Mesenteric fat pad (tissue), 1 donor: ENCODE measurements at places on chromosomes 3 and 15.

- DNase-seq: no peak
Observed at GRCh38 chr15:99906793-99907192, 173.6 kb upstream of the LYSMD4 start.

DNA sequence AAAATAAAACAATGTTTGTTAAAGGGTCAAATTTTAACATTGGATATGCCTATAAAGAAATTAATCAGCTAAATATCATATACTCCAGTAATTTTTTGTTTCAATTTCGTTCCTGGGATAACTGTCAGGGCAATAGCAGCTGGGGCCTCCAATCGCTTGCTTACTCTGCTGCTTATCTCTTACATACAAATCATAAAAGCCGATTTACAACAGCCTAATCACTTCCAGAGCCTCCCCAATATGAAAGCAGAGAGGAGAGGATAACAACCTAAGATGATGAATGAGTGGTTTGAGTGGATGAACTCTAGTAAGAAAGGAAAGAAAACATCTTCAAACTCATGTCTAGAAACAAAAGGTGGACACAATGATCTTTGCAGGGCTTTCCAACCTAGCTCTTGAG is 80.7 kb upstream of the PSMD6 start:
- DNase-seq: no peak

- DNase-seq: no peak
Observed at GRCh38 chr3:34947834-34948233, 691.5 kb upstream of the ARPP21 start.

DNA sequence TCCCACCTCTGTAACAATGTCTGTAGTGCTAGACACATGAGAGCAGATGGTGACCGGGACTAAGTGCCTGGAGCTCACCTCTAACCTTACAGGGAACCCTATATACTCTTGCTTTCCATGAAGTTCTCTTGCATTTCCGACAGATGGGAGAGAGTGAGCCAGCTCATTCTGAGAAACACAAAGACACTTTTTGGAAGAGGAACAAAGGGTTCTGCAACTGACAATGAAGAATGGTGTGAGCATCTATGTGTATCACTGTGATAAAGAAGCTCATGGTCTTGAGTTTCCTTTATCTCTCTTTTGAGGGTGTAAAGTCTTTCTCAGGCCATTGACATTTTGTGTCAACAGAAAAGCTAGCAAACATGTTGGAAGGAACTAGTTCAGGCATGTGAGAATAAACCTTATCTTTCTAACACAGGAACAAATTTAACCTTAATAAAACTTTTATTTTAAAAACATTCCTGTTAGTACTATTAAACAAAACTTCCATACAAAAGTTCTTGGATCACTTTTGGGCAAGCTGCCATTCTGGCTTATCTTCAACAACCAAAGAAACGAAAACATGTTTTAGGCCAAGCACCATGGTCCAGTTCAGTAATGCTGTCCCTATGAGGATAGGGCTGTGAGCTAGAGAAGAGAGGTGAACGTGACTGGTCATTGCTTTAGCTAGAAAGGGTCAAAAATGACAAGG is 142.7 kb downstream of the THRB start:
- no peak for DNase-seq

DNA sequence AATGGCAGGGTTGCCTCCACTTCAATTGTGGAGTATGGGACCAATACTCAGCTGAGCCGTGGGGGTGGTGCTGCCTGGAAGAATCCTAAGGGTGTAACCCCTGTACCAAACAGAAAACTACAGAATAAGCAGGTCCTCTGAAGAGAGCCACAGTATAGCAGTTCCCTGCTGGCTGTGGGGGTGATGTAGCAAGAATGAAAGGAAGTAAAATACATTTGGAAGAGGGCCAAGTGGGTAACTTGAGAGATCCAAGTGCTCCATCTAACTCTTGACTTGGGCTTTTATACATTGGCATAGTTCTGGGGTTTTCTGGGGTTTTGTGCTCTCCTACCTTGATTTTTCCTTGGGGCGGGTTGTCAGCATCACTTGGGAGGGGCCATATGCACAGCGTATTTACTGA is 341.4 kb downstream of the OTOL1 start:
- DNase-seq: no peak

DNA sequence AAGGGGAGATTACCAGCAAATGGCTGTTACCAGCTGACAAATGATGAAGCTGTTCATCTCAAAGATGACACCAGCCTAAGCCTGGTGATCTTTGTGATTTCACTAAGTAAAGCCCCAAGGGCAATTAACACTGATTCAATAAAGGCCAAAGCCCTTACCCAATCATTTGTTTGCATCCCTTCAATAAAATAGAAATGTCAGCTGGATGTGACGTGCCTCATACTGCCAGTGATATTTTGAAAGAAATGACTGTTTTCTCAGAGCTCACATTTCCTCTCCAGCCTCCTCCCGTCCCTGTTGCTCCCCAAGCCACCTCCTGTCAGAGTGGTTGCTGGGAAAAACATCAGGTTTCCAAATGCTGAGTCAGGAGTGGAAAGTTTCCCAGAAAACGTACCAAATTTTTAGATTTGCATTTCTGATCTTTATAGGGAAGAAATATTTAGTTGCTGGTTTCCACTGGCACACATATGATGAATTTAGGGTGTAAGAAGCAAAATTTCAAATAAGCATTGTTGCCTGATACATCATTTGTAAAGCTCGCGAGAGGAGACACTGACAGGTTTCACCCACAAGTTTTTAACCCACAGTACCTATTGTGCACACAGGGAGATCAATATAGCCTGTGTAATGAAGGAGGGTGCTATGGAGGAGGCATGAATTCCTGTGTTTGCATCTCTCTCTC is 21.0 kb downstream of the C2CD4A start:
- DNase-seq: no peak

- no peak for DNase-seq
Observed at GRCh38 chr3:124094496-124094895, 102.6 kb upstream of the ROPN1 start.

DNA sequence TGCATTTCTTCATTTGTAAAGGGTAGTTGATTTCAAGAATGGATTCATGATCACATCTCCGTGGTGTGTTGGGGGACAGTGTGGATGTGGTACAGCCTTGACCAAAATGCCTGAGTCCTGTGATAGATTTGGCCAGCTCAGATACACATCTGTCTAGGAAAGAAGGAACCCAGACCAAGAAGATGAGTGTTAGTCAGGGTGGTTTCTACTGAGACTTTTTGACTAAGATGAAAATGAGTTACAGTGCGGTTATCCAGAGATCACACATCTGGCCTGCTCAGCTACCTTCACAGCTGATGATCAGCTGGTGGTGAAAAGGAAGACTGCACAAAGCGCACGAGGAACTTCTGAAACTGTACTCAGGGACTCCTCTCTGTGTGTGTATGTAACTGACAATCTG is 68.0 kb downstream of the FNDC3B start:
- no peak for DNase-seq

GRCh38 chr3:32106929-32107362 is 526 bp downstream of the GPD1L start:
- no peak for DNase-seq

DNA sequence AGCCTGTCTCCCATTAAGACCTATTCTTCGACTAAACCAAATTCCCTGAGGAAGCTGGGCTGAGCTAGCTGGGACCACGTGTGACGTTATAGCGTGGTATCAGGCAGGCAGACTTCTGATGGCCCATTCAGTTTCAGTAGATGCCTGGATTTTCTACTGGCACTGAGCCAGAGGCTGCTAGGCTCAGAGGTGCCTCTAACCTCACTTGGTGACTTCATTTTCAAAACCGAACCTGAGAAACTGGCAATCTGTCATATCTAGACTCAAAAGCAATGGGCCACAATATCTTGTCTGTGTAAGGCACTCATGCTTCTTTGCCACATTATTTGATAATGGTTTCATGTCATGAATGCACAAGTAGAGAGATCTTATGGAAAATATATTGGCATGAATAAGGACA is 352.1 kb upstream of the AZI2 start:
- no peak for DNase-seq

GRCh38 chr3:166388321-166388720 is 551.1 kb upstream of the BCHE start:
- no peak for DNase-seq

GRCh38 chr3:23964537-23965235 is 19.6 kb downstream of the NR1D2 start:
- no peak for DNase-seq

- no peak for DNase-seq
Observed at GRCh38 chr3:176873261-176873660, 324.0 kb downstream of the TBL1XR1 start.

DNA sequence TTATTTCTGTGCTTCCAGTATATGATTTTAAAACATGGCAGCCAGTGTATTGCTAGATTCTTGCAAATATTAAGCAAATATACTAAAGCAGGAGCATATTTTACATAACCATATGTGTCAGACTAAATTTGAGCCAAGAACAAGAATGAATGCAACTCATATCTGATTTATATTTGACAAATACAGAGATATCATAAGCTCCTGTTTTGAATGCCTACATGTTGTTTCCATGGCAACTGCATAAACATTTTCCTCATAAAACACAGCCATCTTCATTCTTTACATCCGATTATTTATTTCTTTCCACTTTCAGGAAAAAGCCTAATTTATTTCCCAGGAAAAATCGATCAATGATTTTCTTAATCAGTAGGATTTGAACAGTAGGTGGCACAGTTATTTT is 172.2 kb upstream of the TSPAN3 start:
- DNase-seq: no peak

DNA sequence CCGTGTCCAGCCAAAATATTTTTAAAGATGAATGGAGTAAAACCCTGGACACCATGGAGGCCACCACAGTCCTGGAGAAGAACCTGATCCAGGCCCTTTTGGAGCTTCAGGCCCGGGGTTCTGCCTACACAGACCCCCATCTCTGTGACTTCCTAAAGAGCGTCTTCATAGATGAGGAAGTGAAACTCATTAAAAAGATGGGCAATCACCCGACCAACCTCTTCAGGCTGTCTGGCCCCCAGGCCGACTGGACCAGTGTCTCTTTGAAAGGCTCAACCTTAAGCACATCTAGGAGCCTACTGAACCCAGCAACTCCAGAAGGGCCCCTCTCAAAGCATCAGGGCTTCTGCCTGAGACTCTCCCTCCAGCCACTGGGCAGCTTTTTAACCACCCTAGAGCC is 107.9 kb upstream of the FAM174B start:
- no peak for DNase-seq

- no peak for DNase-seq
Observed at GRCh38 chr3:129958755-129959154, 15.8 kb upstream of the TRH start.

GRCh38 chr3:32109256-32109655 is 2.8 kb downstream of the GPD1L start:
- DNase-seq: peak; percentile 93

DNA sequence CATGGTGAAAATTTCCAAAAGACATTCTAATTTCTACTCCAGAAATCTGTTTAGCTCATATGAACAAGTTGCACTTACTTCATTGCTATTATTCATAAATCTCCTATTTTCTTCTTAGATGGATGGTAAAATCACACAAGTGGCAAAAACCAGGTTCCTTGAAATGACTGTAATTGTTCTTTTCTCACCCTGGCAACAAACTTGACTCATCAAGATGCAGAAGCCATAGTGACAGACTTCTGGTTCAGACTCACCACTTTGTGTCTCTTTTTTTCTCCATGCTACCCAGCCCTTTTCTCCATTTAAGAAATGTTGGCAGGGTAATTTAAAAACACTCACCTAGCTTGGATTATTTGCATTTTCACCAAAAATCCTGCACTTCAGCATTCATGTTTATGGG is 82.1 kb downstream of the LRRC28 start:
- DNase-seq: no peak

DNA sequence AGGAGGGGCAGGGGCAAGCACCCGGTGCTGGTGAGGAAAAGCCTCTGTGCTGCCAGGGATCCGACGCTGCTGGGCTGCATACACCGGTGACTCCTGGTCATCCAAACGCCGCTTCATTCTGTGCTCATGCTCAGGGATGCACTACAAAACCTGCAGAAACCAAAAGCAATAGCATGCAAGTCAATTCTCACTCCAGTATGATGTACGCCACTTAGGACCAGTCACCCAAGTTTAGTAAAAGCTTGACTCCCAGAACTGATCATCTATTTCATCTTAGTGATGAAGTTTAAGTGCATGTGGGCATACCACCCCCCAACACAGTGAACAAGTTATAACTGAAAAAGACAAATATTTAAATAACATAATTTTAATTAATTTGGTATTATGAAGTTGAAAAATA is 21.2 kb downstream of the SIN3A start:
- DNase-seq: no peak

GRCh38 chr3:172904711-172905373 is 154.3 kb downstream of the ECT2 start:
- no peak for DNase-seq

- DNase-seq: no peak
Observed at GRCh38 chr3:55183201-55183600, 255.3 kb upstream of the LRTM1 start.

DNA sequence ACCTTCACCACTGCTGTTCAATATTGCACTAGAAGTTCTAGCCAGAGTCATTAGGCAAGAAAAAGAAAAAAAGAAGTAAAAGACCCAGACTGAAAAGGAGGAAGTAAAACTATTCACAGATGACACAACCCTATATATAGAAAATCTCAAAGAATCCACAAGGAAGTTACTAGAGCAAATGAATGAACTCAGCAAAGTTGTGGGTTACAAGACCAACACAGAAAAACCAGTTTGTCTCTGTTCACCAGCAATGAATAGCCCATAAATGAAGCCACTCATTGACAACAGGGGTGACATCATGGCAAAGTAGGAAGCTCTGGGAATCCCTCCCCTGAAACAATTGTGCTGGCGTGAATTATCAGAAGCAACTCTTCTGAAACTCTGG is 4.6 kb downstream of the CFAP100 start:
- DNase-seq: no peak

DNA sequence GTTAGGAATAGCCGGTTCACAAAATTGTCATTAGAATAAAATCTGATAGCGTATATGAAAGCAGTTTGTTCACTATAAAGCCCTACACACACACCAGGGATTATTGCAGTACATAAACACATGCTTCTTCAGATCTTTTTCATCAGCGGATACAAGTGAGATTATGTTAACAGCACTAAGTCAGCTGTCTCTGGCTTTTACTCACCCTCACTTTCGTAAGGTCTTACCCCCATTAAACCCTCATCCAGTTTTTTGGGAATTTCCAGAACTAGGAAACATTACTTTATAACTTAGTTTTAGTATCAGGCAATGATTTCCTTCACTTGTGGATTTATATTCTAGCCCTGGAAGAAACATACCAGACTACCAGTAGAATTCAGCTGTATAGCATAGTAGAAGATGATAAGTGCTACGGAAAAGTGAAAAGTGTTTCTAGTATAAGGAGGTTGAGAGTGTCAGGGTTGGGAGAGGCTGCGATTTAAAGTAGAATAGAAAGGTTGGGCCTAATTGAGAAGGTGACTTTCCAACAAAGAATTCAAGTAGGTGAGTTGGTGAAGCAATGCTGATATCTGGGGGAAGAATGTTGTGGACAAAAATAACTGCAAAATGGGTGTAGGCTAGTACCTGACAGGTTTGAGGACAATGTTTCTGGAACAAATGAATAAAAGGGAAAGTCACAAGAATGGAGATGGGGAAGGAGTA is 22.7 kb downstream of the TMEM207 start:
- DNase-seq: no peak

- no peak for DNase-seq
Observed at GRCh38 chr15:50767332-50767861, 1.9 kb upstream of the SPPL2A start.
